Activated CD4-positive, alpha-beta T cell treated with anti-CD3 and anti-CD28 coated beads, Interleukin-2, amount 50 U/mL, for 24 hours (primary cell): ENCODE measurements at places on chromosomes 11 and 22.

DNA sequence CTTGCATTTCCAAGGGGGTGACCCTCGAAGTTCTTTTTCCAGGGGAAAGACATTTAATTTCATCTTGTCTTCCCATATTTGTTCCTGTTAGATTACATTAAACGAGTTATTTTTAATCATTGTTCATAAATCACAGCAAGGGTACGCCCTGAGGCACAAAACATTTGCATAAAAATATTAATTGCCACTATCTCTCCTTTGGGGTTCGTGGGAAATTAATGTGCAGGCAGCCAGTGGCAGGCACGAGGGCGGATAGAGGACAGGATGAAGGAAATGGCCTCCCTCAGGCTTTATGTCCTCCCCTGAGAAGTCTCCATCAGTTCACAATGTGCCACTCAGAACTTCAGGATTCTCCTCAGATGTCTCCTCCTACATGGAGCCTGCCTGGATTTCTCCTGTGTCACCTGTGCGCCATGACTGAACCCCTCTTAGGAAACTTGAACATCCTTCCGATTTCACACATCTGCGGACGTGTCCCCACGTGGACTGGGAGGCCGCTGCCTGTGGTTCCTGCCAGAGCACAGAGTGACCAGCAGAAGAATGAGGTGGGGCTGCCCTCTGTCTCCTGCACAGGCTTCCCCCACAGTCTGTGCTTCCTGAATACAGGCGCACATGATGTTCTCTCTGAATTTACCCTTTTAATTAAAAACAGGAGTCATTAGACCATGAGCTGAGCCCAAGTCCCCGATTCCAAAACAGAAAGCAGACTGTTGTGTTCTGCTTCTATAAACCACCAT, 1085.9 kb downstream of the TBC1D22A start:
- no peak for DNase-seq

- no peak for DNase-seq
Observed at GRCh38 chr11:131561972-131562371, 191.6 kb downstream of the NTM start.

GRCh38 chr11:31433851-31434250, 64.2 kb downstream of the DNAJC24 start:
- no peak for DNase-seq

GRCh38 chr22:20174785-20175596, 24.1 kb upstream of the CCDC188 start:
- no peak for DNase-seq

DNA sequence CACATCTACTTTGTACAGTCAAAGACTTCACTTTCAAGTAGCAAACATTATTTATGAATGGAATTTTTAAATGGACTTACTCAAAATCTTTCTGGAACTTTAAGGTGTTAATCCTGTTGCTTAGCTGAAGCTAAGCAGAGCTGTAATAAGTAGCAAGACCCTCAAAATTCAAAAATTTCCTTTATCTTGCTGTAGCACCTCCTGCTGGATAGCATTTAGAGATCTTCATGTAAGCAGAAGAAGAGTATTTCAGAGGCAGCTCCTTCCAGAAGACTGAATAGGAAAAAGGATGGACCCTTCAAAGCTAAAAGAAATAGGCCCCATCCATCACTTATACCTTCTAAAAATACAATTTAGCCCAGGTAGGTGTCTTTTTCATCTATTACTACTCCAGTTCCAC, 3.4 kb downstream of the PHF21A start:
- no peak for DNase-seq

DNA sequence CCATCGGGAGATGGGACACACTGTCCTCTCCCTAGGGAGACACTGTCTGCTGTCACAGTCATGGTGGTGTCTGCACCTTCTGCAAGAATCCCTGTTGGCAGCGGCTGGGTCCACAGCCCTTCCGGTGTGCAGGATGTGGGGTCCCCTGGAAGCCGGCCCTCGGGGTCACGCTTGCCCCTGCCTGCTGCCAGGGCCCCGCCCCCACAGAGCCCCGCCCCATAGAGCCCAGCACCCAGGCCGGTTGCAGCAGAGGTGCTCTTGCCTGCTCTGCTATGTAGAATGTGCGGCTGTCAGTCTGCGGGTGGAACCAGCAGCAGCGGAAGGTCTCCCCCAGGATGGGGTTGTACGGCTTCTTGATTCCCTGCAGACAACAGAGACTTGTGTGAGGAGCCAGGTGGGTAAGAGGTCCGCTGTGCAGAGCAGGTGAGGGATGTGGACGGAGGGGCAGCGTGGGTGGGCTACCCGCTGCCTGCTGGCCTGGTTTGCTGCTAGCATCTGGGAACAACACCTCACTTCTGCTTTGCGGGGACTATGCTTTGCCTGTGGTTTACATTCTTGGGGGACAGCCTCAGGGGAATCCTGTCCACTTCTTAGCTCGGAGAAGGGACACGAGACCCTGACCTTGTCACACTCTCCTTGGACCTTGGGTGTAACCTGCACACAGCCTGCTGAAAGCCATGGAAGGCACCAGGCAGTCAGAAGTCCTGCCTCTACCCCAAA, 44.9 kb upstream of the CARS1 start:
- no peak for DNase-seq

GRCh38 chr11:324156-324555, 3.5 kb upstream of the IFITM3 start:
- no peak for DNase-seq

DNA sequence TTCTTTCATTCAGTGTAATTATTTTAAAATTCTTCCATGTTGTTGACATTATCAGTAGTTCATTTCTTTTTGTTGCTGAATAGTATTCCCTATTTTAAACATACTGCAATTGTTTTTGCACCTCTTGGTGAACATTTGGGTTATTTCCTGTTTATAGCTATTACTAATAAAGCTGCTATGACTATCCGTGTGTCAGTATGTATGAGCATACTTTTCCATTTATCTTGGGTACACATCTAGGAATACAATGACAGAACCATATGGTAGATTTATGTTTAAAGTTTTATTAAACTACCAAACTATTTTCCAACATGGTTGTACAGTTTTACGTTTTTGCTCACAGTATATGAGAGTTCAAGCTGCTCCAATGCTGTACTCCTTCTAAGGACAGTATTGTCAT, 22.0 kb upstream of the FIBIN start:
- DNase-seq: no peak

DNA sequence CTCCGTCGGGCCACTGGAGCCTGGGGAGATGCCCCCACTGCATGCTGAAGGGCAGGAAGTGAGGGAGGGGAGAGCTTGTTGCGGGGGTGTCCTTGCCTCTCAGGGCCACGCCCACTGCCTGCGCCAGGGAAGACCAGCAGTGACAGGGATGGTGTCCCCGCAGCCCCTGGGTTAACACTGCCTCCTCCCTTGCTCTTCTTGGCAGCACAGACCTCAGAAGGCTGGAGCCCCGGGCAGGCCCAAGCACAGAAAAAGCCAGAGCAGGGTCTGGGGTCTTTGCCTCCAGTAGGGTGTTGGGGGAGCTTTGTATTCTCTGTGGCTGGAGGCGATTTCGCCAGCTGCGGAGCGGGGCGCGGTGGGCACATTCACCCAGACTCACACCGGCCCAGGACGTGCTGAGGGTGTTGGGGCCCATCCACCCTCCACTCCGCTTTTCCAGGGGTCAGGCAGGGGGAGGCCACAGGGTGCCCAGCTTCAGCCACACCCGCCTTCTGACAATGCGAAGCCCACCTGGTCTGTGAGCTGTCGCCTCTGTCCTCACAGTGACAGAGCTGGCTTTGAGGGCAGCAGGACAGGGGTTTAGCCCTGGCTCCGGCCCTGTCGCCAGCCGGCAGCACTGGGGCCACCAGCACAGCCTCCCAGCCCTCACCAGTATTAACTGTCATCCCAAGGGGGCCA, 83.7 kb downstream of the CDKN1C start:
- DNase-seq: no peak

DNA sequence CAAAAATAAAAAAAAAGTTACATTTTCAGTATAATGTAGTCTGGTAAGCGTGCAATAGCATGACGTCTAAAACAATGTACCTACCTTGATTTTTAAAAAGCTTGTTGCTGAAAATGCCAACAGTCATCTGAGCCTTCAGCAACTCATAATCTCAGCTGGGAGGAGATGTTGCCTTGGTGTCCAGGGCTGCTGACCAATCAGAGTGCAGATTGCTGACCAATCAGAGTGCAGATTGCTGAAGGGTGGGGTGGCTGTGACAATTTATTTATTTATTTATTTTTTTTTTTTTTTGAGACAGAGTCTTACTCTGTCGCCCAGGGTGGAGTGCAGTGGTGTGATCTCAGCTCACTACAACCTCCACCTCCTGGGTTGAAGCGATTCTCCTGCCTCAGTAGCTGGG, 17.8 kb downstream of the ZBED4 start:
- no peak for DNase-seq

- DNase-seq: no peak
Observed at GRCh38 chr22:25109878-25110595, 89.6 kb upstream of the CRYBB3 start.

GRCh38 chr11:66920978-66921784, 37.0 kb downstream of the PC start:
- DNase-seq: no peak

- no peak for DNase-seq
Observed at GRCh38 chr22:22717664-22718063, 73.2 kb downstream of the GGTLC2 start.

- DNase-seq: no peak
Observed at GRCh38 chr11:113419454-113420003, 31.9 kb downstream of the ANKK1 start.

- DNase-seq: peak; percentile 3
Observed at GRCh38 chr11:43282607-43283440, 29.0 kb upstream of the API5 start.

DNA sequence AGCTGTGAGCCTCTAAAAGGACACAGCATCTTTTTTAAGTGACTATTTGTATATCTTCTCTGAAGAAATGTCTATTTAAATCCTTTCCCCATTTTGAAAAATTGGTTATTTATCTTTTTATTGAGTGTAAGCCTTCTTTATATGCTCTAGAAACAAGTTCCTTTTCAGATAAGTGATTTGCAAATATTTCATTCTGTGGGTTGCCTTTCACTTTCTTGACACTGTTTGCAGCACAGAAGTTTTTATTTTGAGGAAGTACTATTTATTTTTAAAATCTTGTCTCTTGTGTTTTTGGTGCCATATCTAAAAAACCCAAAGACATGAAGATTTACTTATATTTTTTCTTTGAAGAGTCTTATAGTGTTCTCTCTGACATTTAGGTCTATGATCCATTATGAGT, 40.1 kb upstream of the LYVE1 start:
- no peak for DNase-seq

DNA sequence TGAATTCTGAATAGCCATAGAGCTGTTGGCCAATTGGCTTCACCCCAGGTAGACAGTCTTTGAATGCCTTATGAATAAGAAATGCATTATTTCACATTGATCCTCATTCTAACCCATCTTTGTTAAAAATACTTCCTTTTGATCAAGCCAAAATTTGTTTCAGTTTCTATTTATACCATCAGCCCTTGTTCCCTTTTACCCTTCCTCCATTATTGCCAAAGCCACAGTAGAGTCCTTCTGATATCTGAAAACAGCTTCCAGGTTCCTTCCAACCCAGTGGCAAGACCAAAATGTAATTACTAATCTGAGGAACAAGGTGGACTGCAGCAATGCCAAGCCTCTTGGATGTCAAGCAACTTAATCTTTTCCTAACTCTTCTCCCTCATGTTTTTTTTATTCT, 458.8 kb downstream of the BUD13 start:
- no peak for DNase-seq

GRCh38 chr11:122240638-122241037, 124.6 kb upstream of the BLID start:
- DNase-seq: no peak

DNA sequence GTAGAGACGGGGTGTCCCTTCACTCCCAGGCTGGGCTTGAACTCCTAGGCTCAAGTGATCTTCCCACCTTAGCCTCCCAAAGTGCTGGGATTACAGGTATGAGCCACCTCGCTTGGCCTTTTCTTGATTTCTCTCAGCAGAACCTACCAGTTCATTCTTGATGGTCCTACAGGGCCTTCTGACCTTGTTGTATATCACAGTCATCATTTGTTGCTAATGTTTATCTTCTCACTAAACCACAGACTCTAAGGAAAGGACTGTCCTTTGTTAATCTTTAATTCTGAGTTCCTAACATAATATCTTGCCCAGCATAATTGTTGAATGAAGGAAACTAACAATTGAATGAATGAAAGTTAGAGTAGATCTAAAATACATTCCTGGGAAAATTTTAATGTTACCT, 22.0 kb upstream of the ZC3H12C start:
- no peak for DNase-seq

GRCh38 chr11:109326781-109327180, 95.2 kb upstream of the C11orf87 start:
- DNase-seq: no peak

DNA sequence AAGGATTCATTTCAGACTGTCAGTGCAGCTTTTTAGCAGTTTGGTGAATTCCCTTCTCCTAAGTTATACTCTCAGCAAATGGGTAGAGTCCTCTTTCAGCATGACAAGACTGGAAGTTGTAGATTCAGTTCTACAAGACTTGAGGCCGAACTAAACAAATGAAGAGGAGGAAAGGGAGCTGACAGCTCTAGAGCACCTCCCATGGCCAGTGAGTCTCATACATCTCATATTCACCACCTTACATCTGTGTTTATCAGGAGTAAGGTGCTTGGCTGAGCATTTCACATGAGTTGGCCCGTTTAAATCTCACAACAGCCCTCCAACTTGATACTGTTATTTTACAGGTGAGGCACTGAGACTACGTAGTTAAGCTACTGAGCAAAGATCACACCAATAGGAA, 30.4 kb downstream of the SEZ6L start:
- no peak for DNase-seq
